Immature natural killer cell (primary cell): ENCODE measurements at places on chromosomes 1 and 21. TPM values are rescaled to one million over a fixed set of nuclear protein-coding genes. Genes with fewer than 3 reads are reported as not detected.

RHOU gene
- polyA plus RNA-seq: 0.22 TPM

PCAT6 gene
- not detected for polyA plus RNA-seq

RIIAD1 gene
- polyA plus RNA-seq: not detected

PERM1 gene
- polyA plus RNA-seq: not detected

OR2T2 gene
- polyA plus RNA-seq: not detected

LBR gene
- polyA plus RNA-seq: 100.0 TPM

TNFRSF18 gene
- 136 TPM for polyA plus RNA-seq

S100A8 gene
- polyA plus RNA-seq: 43.5 TPM

EXO5 gene
- 11.0 TPM for polyA plus RNA-seq

- no peak for DNase-seq
- H3K4me1 ChIP-seq: peaks cover 3% of the 10 kb centered on the region
- H3K27me3 ChIP-seq: no peaks in the 10 kb centered on the region
- H3K4me3 ChIP-seq: no peak overlapping the region
- H3K27ac ChIP-seq: no peak overlapping the region
- no peaks in the 10 kb centered on the region for H3K36me3 ChIP-seq
These were observed 37.1 kb downstream of the PLA2G4A start for GRCh38 chr1:186865857-186866256.

- peaks cover 4% of the 10 kb centered on the region for H3K4me1 ChIP-seq
- H3K36me3 ChIP-seq: no peaks in the 10 kb centered on the region
- no peak overlapping the region for H3K4me3 ChIP-seq
- H3K27me3 ChIP-seq: peaks cover 6% of the 10 kb centered on the region
These were observed 5.9 kb upstream of the SIPA1L2 start for GRCh38 chr1:232635778-232636356.

GRCh38 chr1:165492845-165493373, 48.0 kb upstream of the RXRG start:
- H3K27me3 ChIP-seq: no peaks in the 10 kb centered on the region
- no peak overlapping the region for H3K27ac ChIP-seq
- no peak for DNase-seq

- peaks cover 2% of the 10 kb centered on the region for H3K36me3 ChIP-seq
- DNase-seq: peak; percentile 32
- peaks cover 5% of the 10 kb centered on the region for H3K27me3 ChIP-seq
- peak overlapping the region; percentile 82 for H3K4me3 ChIP-seq
These were observed 20.2 kb downstream of the LDLRAP1 start for GRCh38 chr1:25563330-25564215.

- H3K27ac ChIP-seq: no peak overlapping the region
- DNase-seq: no peak
- no peak overlapping the region for H3K4me3 ChIP-seq
- H3K27me3 ChIP-seq: peaks cover 9% of the 10 kb centered on the region
These were observed 6.5 kb upstream of the SLC26A9 start for GRCh38 chr1:205949753-205950152.

- H3K27me3 ChIP-seq: peaks cover 3% of the 10 kb centered on the region
- no peak overlapping the region for H3K27ac ChIP-seq
- no peaks in the 10 kb centered on the region for H3K4me1 ChIP-seq
- no peak overlapping the region for H3K4me3 ChIP-seq
- no peaks in the 10 kb centered on the region for H3K36me3 ChIP-seq
These were observed 59.3 kb downstream of the AK4 start for GRCh38 chr1:65207317-65207716.

DNA sequence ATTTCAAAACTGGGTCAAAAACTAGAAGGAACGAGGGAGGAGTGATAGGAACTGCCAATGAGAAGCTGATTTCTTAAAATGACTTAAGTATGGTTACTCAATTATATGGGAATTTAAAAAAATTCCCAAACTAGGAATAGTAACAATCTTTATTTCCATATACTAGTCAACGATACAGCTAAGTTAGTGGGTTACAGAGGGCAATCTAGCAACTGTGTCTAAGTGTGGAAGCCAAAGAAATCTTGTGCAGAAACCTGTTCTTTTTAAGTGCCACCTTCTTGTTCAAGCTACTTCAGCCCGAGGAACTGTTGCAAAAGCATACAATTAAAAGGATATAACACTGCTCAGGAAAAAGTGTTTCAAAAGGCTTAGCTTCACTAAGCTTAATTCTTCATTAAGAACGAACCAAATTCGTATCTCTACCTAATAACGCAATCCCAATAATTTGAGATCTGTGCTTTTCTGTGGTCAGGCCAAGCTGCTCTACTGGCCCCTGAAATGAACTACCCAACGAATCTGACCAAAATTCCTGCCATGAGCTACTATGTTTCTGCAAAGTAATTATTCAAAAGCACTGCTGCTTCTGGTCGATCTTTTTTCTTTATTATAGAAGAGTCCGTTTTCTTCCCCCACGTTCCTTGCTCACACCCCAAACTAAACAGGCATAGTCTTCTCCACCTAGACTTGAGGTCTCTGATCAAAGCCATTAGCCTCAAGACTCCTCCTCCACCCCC, 1.8 kb downstream of the USP24 start:
- peak overlapping the region; percentile 93 for H3K27ac ChIP-seq
- no peak for DNase-seq
- H3K36me3 ChIP-seq: peaks cover 4% of the 10 kb centered on the region
- H3K27me3 ChIP-seq: peaks cover 16% of the 10 kb centered on the region

GRCh38 chr1:39833121-39833520, 44.5 kb upstream of the BMP8B start:
- H3K4me1 ChIP-seq: no peaks in the 10 kb centered on the region
- DNase-seq: no peak
- no peaks in the 10 kb centered on the region for H3K36me3 ChIP-seq
- no peak overlapping the region for H3K4me3 ChIP-seq

GRCh38 chr1:225354906-225355305, 72.9 kb downstream of the LBR start:
- no peak for DNase-seq
- H3K36me3 ChIP-seq: no peaks in the 10 kb centered on the region
- no peaks in the 10 kb centered on the region for H3K27me3 ChIP-seq
- no peaks in the 10 kb centered on the region for H3K4me1 ChIP-seq
- no peak overlapping the region for H3K4me3 ChIP-seq

DNA sequence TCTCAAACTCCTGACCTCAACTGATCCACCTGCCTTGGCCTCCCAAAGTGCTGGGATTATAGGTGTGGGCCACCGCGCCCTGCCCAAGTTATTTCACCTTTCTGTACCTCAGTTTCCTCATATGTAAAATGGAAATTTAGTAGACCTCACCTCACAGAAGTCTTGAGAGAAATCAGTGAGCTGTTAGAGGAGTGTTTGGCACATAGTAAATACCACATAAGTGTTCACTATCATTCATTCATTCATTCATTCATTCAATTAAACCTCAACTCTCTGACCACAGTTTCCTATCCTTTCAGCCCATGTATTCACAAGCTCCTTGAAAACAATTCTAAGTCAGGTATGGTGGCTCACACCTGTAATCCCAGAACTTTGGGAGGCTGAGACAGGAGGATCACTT, 3.8 kb upstream of the FGR start:
- H3K27me3 ChIP-seq: peaks cover 20% of the 10 kb centered on the region
- H3K4me3 ChIP-seq: no peak overlapping the region
- DNase-seq: no peak
- peaks cover 46% of the 10 kb centered on the region for H3K4me1 ChIP-seq
- peak overlapping the region; percentile 12 for H3K27ac ChIP-seq
- H3K36me3 ChIP-seq: no peaks in the 10 kb centered on the region

DNA sequence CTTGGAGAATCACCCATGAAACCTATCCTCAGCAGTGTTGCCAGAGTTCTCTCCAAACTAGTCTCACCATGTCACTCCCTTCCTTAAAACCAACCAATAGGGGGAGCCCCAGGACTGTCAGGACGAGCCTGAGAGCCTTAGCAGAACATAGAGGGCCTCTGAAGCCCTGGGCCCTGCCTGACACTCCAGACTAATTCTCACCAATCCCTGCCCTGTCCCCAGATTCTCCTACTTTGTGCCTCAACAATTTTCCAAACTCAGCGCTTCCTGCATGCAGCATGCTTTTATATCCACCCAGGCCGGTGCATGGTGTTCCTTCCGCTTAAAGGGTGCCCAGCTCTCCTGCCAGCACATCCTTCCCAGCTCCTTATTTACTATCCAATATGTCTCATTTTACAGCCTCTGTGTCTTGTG, 42.7 kb downstream of the HSD3B1 start:
- H3K36me3 ChIP-seq: no peaks in the 10 kb centered on the region
- peaks cover 2% of the 10 kb centered on the region for H3K27me3 ChIP-seq
- no peak overlapping the region for H3K27ac ChIP-seq
- no peak overlapping the region for H3K4me3 ChIP-seq
- DNase-seq: no peak

GRCh38 chr1:161494091-161494735, 11.0 kb upstream of the FCGR2A start:
- H3K4me3 ChIP-seq: no peak overlapping the region
- DNase-seq: no peak
- peaks cover 22% of the 10 kb centered on the region for H3K4me1 ChIP-seq
- H3K27ac ChIP-seq: no peak overlapping the region
- H3K27me3 ChIP-seq: peaks cover 13% of the 10 kb centered on the region
- no peaks in the 10 kb centered on the region for H3K36me3 ChIP-seq

DNA sequence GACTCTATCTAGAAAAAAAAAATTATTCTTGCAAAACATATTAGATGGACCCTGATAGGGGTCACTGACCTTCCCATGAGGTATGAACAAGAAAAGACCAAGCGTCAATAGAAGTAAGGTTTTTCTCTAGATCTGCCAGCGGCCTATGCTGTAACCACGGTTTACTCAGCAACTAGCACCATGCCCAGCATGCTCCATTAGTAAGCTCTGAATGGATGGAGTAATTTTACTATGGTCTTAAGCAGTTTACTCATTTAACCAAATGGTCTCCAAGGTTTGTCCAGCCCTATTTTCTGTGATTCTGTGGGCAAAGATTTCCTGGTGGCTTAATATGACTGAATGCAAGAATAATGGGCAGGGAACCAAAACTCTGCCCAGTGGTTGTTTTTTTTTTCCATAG, 113.9 kb downstream of the ADSS2 start:
- no peak overlapping the region for H3K27ac ChIP-seq
- no peaks in the 10 kb centered on the region for H3K36me3 ChIP-seq
- peaks cover 4% of the 10 kb centered on the region for H3K27me3 ChIP-seq
